Activated CD8-positive, alpha-beta memory T cell treated with anti-CD3 and anti-CD28 coated beads, Interleukin-2, amount 50 U/mL, for 48 hours (primary cell): ENCODE measurements at places on chromosomes 12 and 14.

DNA sequence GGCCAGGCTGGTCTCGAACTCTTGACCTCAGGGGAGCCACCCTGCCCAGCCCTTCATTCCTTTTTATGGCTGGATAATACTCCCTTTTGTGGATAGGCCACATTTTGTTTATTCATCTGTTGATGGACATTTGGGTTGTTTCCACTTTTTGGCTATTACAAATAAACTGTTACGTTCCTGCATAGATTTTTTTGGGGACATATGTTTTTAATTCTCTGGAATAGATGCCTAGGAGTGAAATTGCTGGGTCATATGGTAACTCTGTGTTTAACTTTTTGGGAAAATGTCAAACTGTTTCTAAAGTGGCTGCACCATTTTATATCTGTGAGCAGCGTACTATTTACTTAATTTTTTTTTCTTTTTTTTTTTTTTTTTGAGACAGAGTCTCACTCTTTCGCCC, 9.8 kb downstream of the KMT5A start:
- DNase-seq: no peak

- no peak for DNase-seq
Measured at GRCh38 chr12:56572288-56572687, 50.7 kb downstream of the RBMS2 start.

DNA sequence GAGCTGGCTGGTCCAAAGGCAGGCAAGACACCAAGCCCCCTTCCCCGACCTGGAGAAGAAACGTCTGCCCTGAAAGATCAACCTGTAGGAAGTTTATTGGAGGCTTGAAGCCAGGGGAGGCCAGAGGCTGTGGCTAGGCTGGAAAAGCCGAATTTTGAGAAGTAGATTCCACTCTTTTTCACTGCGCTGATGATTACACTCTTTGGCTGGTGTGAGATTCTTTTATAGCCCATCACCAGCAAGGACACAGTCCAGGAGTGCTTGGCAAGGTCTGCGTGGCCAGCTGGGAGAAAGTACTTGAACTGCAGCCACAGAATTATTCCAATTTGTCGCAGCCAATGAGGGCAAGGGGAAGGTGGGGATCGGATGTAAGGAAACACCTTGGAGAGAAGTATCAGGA, 45.0 kb downstream of the SYNE3 start:
- DNase-seq: no peak

DNA sequence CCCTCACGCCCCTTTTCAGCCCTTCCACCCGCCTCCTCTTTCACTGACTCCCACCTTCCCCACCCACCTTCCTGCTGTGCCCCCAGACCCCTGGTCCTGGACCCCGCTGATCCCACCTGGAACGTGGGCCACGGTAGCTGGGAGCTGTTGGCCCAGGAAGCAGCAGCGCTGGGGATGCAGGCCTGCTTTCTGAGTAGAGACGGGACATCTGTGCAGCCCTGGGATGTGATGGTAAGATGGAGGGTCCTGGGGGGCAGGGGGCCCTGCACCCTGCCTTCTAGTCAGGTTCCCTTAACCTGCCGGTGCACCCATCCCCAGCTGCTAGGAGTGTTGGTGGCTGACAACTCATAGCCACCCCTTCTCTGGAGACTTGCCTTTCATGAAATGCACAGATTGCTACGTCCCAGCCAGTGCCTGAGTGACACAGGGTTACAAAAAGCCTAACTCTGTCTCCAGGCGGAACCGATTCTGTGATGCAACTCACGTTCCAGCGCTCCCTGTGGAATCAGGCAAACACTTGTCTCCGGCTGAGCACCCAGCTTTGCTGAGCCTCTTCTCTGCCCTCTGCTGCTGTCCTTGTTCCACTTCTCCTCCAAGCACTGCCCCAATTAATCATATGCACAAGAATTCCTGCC, 15.0 kb upstream of the OAS2 start:
- peak; percentile 15 for DNase-seq

DNA sequence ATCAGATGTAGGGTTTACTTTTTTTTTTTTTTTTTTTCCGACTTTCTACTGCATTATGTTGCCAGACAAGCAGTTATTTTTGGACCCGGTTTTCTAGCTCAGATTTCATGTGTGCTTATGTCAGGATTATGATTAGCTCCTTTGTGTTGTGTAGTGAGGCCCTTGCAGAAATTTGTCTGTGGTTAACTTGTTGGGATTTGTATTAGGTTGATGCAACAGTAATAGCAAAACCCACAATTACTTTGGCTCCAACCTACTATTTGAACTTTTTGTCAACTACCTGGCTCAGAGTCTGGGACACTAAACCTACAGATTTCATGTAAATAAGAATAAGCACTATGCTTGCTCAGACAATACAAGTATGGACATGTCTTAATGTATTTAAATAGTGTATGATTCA, 44.1 kb upstream of the KCNJ8 start:
- no peak for DNase-seq
